ENCODE measurements at places on chromosomes 11 and 22.

- no peak overlapping the region for H3K4me3 ChIP-seq
- no peak overlapping the region for H3K27ac ChIP-seq
- H3K36me3 ChIP-seq: peaks cover 2% of the 10 kb centered on the region
- DNase-seq: no peak
- peaks cover 25% of the 10 kb centered on the region for H3K4me1 ChIP-seq
Measured at GRCh38 chr11:67272327-67273259, 6.3 kb downstream of the GRK2 start.

DNA sequence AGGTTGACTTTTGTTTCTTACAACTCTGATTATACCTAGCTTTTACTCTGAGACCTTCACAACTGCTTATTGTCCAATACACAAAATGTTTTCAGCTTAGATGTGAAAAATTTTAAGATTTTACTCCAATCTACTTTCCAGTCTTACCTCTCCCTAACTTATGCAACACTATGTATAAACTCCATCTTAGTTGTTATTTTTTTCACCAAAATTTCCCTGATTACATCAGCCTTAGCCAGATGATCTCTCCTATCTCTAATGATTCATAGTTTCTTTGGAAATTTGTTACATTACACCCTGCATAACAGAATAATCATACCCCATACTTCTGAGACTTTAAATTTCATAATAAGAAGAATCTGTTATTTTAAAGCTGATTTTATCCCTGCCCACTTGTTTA, 621.0 kb upstream of the ANO3 start:
- H3K4me3 ChIP-seq: no peak overlapping the region
- H3K36me3 ChIP-seq: no peaks in the 10 kb centered on the region
- no peak overlapping the region for H3K27ac ChIP-seq
- no peak for DNase-seq

DNA sequence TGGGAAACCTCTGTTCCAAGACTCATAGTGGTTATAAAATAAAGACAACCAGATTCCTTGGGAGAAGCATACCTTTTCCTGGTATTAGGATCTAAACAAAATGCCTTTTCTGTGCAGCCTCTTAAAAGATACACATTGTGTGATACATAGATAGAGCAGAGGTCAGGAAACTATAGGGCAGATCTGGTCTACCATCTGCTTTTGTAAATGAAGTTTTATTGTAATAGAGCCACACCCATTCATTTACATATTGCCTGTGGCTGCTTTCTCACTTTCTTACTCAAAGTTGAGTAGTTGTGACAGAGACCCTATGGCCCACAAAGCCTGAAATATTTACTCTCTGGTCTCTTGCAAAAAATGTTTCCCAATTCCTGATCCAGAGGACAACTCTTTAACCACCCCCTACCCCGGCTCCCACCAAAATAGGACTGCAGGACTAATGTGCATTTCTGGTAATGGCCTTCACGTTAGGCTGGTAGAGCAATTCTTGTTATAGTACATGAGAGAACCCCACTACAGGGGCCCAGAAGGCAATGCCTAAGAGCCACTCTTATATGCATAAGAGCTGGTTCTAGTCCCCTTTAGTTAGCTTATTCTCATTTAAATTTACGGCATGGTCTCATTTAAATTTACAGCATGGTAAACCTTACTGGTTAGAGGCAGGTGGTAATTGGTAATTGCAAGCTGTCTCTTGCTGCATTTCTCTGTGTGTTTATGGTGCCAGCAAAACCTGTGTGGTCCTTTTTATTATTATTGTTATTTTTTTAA, 76.8 kb upstream of the YWHAH start:
- H3K36me3 ChIP-seq: no peaks in the 10 kb centered on the region
- DNase-seq: no peak
- H3K4me3 ChIP-seq: no peak overlapping the region
- no peak overlapping the region for H3K27ac ChIP-seq

DNA sequence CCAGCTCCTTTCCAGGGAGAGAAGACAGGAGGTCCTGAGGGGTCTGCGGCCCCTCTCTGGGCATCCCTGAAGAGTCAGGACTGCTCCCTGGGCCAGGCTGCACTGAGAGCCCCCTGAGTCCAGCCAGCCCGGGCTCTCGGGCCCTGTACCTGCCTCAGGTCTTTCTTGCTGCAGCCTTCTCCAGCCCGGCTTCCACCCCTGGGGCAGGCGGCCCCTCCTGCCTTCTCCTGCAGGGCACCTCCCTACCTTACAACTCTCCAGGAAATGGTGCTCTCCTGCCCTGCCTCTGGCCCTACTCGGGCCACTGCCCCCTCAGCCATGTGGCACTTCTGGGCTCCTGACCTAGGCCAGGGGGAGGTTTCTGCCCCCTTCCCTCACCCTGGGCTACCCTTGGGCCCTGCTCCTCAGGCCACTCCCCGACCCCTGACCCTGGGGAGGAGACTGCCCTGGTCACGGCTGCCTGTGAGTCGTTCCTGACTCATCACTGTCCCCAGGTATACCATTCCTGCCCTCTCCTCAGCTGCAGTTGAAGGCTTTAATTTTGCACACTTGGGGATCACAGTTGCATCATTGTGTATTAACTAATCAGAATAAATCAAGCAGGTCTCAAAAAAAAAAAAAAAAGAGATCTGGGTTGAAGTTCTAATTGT, 251.1 kb downstream of the NXPE2 start:
- no peak overlapping the region for H3K27ac ChIP-seq
- H3K27me3 ChIP-seq: no peaks in the 10 kb centered on the region
- DNase-seq: peak; percentile 16

GRCh38 chr11:62193952-62194351, 3.9 kb downstream of the SCGB1D1 start:
- no peaks in the 10 kb centered on the region for H3K4me1 ChIP-seq
- DNase-seq: peak; percentile 44
- no peak overlapping the region for H3K4me3 ChIP-seq

DNA sequence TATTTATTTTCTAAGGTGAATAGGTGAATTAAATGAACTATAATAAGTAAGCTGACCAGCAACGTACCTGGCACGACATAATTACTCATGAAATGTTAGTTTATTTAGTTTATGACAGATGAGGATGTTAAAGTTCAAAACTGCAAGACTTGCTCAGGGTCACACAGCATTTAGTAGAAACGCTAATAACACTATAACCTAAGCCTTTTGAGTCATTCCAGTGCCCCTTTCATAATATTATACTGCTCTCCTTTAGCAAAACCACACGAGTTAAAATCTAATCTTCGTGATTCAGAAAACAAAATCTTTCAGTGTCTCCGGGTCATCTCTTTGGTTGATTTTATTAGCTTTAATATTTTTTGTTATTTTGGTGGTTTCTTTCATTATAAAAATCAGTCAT, 39.6 kb downstream of the BTBD10 start:
- no peaks in the 10 kb centered on the region for H3K27me3 ChIP-seq
- H3K4me3 ChIP-seq: no peak overlapping the region
- no peak for DNase-seq
- no peaks in the 10 kb centered on the region for H3K4me1 ChIP-seq
- H3K27ac ChIP-seq: no peak overlapping the region
- H3K36me3 ChIP-seq: no peaks in the 10 kb centered on the region

DNA sequence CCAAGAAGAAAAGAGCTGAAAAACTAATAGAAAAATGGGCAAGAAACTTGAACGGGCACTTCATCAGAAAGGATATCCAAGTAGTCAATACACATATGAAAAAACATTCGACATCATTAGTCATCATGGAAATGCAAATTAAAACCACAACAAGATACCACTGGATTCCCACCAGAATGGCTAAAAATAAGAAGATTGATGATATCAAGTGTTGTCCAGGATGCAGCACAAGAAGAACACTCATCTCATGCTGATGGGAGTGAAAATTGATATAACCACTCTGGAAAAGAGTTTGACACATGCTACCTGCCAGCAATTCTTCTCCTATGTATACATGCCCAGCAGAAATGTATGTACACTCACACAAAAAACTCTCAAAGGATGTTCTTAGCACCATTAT, 26.9 kb upstream of the SCUBE2 start:
- no peaks in the 10 kb centered on the region for H3K4me1 ChIP-seq
- H3K4me3 ChIP-seq: no peak overlapping the region
- no peaks in the 10 kb centered on the region for H3K27me3 ChIP-seq

- H3K36me3 ChIP-seq: peaks cover 1% of the 10 kb centered on the region
- no peak overlapping the region for H3K4me3 ChIP-seq
- no peaks in the 10 kb centered on the region for H3K27me3 ChIP-seq
- H3K27ac ChIP-seq: no peak overlapping the region
- no peaks in the 10 kb centered on the region for H3K4me1 ChIP-seq
Measured at GRCh38 chr22:38243007-38243765, 29.6 kb downstream of the TMEM184B start.

DNA sequence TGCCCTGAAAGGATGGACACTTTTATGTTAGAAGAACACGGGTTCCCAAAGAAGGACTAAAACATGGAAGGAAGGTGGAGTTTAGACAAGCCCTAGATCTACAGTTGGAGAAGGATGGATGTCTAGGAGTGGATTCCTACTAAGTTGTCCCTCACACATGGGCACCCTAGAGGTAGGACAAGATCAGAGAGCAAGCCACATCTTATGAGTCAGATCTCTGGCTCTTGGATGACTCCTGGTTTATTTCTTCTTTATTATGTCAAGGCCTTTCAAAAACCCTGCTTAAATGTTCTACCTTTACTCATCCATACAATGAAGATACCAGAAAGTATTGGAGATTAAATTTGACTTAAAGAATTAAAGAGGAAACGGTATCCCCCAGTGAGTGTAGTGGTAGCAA, 34.4 kb downstream of the PRCP start:
- H3K27ac ChIP-seq: no peak overlapping the region
- H3K36me3 ChIP-seq: no peaks in the 10 kb centered on the region
- no peak overlapping the region for H3K4me3 ChIP-seq
- H3K4me1 ChIP-seq: peaks cover 3% of the 10 kb centered on the region
- DNase-seq: no peak

DNA sequence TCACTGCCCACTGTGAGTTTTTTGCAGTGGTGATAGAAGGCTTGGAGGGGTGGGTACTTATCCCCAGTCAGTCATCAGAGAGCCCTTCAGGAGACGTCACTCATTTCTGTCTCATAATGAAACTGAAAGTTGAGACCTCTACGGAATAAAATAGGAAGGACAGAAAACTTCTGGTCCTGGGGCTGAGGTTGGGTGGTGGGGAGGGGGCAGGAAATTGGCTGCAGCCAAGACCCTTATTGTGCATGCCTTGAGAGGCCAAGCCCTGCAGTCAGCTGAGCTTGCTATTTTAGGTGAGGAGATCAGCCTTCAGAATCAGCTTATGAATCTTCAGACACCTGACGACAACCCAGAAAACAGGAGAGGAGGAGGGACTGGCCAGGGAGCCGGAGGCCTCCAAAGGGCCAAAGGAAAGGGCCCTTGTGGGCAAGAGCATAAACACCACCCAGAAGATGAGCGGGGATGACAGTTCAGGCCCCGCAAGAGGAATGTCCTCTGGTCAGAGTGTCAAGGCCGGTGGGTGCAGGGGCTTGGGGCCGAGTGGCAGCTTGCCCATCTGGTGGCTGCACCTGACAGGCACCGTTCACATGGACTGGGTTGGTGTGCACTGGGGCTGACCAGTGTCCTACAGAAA, 17.9 kb upstream of the ADA2 start:
- no peak for DNase-seq
- no peaks in the 10 kb centered on the region for H3K27me3 ChIP-seq
- H3K4me1 ChIP-seq: peaks cover 2% of the 10 kb centered on the region
- no peaks in the 10 kb centered on the region for H3K36me3 ChIP-seq

DNA sequence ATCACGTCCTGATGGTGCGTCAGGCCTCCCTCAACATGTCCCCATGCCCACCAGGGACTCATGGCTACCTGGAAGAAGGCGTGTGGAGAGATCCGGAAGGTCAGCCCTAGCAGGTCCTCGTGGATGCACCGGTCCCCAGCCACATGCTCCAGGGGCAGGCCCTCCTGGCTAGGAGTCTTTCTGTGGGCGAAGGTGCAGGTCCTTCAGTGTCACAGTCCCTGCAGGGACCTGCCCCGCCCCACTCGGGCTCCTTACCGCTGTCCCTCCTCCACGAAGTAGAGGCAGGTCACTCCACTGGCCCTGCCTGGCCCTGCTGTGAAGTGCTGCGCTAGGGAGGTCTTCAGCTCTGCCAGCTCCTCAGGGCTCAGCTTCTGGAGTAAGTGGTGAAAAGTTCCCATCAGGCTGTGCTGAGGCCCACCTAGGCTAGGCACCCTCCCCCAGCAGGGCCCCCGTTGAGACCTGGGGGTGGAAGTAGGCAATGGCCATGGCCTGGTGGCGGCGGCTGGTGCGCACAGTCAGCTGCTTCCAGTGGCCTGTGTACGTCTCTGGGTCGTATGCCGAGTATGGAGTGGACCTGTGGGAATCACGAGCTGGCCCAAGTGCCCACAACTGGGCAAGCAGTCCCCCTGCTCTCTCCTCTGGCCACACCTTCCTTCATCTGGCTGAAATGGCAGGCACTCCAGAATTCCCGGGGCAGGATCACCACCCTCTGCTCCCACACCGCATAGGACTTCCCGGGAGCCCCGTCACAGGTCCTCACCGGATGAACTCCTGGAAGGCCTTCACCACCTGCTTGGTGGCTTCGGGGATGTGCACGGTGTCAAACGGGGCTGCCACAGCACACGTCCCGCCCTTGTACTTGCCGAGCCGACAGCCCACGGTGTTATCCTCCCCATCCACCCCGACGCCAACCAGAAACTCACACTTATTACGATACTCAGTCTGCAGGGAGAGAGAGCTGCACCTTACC, 1.1 kb upstream of the RANBP1 start:
- H3K4me1 ChIP-seq: peaks cover 2% of the 10 kb centered on the region
- no peak overlapping the region for H3K4me3 ChIP-seq
- no peak overlapping the region for H3K27ac ChIP-seq
- no peak for DNase-seq
- peaks cover 25% of the 10 kb centered on the region for H3K36me3 ChIP-seq

All from mesendoderm (in vitro differentiated cells).